ENCODE measurements at places on chromosomes 3 and 15.

DNA sequence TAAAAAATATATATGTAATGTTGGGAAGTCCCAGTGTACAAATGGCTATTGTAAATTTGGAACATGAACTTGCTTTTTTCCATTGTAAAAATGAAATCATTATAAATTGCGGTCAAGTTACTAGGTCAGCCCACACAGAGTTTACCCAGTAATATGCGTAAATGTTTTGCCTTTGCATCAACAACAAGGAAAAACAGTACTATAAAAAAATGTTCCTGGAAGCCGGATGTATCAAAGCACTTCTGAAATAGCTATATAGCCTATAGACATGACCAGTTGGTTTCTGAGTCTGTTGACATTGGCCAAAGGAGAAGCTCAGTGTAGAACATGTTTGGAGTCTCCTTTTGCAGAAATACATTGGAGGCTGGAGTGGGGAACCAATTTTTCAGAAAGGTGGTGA is 23.2 kb downstream of the CTNNB1 start:
- no peak for DNase-seq

DNA sequence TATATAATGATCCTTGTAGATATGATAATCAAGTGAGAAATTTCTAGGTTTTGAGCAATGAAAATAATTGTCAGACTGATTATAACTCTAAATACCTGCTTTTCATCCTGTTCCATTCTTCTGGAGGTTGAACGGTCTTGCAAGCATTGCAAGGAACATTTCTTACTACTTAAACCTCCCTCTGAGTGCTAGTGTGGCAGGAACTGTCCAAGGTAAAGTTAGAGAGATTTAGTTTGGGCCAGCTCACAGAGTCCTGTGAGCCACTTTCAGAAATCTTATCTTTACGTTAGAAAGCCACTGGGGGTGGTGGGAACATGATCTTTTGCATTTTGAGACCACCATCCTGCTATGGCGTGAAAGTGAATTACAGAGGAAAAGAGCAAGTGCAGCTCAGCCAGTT is 121.1 kb upstream of the NPHP3 start:
- DNase-seq: no peak

DNA sequence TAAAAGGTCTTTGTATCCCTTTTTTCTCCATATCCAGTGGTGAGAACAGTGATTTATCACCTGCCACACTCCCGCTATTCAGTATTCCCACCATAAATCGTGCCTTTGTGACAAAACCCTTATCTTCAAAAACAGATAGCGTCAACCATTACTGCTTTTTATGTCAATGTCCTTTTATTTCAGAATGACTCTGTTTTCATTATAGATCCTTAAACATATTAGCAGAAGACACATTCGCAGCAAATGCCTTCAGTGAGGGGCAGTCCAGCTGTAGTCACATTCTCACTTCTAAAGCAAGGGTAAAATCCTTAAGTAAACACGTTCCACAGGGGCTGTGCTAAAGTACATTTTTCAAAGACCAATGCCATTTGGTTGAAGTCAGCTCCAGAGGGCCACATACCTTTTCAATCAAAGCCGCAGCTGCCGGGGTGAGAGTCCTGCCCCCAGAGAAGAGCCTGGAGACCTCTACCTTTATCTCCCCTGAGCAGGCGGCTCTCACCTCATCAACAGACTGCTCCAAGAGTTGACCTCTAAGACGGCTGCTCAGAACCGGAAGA is 53.4 kb downstream of the PDZRN3 start:
- DNase-seq: no peak

DNA sequence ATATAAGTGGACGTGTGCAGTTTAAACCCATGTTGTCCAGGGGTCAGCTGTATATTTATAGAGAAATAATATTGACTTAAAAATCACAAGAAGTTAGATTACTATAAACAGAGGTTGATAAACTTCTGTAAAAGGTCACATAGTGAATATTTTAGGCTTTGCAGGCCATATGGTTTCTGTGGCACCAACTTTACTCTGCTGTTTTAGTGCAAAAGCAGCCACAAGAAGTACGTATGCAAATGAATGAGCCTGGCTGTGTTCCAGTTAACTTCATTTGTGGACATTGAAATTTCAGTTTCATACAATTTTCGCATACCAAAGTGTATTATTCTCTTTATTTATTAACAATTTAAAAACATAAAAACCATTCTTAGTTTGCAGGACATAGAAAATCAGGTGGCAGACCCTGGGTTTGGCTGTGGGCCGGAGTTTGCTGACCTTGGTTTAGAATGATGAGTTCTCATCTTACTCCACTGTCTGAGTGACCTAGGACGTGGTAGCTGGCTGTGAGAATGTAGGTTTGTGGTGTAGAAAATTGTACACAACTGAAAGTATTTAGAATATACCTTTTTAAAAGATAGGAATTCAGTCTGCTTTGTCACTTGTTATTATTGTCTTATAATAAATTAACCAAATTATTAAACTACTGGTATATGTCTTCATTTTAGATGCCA is 16.3 kb downstream of the FAN1 start:
- DNase-seq: no peak

- no peak for DNase-seq
Measured at GRCh38 chr3:123028233-123028828, 768 bp upstream of the SEMA5B start.

GRCh38 chr15:74866090-74866489 is 7.1 kb downstream of the SCAMP2 start:
- no peak for DNase-seq

DNA sequence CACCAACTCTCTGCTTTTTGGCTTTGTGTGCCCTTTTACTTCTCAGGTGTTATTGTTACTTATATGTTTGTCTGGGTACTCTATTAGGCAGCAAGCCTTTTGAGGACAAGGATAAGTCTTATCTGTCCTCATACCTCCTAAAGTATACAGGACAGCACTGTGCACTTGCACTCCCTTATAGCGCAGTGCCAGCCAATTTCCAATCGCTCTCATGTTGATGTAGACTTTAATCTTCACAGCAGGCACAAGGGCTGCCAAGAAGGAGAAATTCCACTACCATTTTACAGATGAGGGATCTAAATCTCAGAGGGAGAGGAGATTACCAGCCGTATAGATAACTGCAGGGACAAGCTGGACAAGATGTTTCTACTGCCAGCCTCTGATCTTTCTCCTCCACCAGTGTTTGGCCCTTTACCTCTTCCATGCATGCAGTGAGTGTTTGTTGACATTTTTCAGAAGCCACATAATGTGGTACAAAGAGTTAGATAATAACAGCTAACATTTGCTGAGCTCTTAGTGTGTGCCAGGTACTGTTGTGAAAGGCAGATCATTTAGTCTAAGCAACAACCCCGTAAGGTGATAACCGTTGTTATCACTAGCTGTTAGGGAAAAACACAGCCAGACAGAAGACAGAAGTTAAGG is 30.1 kb downstream of the SST start:
- no peak for DNase-seq

Data from activated CD4-positive, alpha-beta T cell treated with anti-CD3 and anti-CD28 coated beads for 24 hours (primary cell).